ENCODE measurements at places on chromosomes 7 and 10.

DNA sequence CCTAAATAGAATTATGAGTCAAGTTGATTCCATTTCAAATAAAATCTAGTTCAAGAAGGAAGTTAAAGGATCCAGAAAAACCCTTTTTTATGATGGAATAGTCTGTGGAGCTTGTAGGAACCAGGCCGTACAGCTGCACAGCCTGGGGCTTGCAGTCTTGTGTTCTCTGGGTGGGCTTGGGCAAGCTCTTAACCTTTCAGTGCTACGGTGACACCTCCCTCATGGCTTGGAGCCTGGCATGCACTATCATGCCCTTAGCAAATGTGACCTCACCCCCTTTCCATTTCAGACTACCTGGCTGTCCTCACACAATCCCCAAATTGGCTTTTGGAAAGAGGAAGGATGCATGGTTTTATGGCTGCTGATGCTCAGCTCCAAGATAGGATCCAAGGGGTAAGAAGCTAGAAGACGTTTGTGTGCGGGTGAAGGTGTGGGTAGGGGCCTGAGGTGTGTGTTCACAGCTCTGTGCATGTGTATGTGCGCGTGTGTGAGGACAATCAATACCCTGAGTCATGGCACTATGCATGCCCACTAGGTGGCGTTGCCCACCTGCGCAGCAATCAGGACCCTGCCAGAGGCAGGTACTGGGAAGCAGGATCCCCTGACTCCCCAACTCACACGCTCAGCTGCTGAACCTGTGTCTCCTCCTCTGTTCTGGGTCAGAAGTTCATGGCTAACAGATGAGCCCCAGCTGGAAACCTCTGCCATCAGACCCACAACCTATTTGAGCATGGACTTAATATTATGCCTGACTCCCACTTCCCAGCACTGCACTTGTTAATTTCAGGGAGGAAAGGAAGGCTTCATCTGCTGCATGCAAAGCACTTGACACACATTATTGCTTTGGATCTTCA, 113.4 kb downstream of the PTPN20 start:
- peak; percentile 71 for DNase-seq

- no peak for DNase-seq
These were observed 68.5 kb downstream of the AP3M1 start for GRCh38 chr10:74081941-74082718.

GRCh38 chr7:55515569-55516279, 56.6 kb downstream of the VOPP1 start:
- DNase-seq: peak; percentile 33

DNA sequence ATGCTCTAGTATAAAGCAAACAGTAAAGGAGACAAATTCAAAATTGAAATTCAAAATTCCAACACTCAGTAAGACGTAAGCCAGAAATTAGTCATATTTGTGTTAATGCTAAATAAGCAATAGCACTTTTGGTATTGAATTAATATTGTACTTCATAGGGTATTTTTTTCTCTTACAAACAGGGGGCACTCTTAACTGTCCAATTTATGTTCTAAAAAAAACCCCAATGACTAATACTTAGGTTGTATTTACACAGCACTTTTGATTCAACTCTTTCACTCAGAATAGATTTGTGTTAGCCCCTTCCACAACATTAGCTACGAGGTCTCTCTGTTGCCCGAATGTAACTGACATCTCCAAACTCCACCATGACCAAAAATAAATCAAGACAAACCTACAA, 284.9 kb upstream of the COBL start:
- DNase-seq: no peak

DNA sequence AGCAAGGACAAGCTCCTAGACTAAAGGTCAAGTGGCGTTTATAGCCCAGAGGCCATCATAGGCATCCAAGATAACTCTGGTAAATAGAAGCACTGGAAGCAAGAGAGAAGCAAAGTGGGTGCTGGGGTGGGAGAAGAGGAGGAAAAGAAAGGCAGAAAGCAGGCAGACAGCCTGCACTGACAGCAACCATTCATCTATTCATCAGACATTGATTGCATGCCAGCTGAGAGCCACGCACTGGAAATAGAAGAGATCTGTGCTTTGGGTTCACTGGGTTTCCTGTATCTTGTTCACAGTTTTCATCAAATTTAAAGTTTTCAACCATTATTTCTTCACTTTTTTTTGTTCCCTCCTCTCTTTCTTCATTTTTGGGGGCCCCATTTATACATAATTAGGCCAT, 4.7 kb upstream of the SLIT1 start:
- DNase-seq: no peak

DNA sequence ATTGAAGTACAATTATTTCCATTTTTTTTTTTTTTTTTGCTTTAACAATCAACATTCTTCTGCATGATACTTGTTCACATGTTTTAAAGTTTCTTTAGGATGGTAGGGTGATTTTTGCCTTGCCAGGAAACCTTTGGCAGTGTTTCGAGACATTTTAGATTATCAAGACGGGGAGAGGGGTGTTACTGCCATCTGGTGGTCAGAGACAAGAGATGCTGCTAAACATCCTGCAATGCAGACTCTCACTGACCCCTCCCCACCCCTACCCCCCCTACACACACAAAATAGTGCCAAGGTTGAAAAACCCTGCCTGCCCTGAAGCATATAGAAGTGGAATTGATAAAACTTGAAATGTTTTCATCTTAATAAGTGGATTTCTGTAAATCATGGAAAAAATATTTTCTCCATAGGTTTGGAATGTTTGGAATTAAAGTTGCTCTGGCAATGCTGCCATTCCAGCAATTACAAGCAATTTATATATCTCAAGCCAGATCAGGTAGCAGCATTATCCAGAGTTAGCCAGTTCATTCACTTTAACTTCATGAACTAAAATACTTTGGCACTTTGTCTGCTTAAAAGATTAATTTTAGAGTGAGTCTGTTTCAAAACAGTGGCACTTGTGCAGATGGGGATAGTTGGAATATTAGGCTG, 62.1 kb downstream of the SDHAF3 start:
- peak; percentile 34 for DNase-seq

GRCh38 chr7:152344253-152344652, 91.5 kb downstream of the KMT2C start:
- DNase-seq: no peak

- DNase-seq: no peak
These were observed 299.2 kb upstream of the ETV1 start for GRCh38 chr7:14288701-14289100.

DNA sequence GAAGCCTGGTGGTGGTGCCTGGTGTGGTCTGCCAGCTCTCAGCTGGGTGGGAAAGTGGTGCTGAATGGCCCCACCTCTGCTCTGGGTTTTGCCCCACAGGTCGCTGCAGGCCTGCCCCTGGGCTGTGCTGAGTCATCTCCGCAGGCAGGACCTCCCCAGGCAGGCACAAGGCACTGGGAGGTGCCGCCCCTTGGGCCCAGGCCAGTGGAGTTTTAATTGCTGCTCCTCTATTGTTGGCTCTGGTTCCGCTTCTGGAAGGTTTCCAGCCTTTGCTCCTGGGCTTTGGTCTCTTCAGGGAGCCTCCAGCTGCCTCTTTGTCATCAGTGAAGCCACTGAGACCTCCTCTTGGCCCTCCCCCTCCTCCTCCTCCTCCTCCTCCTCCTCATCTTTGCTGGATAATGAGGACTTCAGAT, 180.3 kb upstream of the GRB10 start:
- no peak for DNase-seq

DNA sequence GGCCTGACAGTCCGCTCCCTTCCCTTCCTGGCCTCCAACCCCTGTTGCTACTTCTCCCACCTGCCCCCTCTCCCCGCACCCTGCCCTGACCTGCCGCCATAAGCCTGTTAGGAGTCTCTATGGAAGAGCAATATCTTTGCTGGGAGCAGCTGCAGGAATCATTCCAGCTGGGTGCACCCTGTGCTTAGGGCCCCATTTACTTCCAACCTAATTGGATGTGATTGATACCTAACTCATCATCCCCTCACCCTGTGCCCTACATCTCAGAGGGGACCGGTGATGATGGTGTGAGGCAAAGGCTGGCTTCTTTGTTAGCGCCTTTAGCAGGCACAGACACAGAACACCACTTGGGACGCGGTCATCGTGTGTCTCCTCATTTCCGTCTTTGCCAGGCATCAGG, 80.0 kb upstream of the FAM180A start:
- no peak for DNase-seq

DNA sequence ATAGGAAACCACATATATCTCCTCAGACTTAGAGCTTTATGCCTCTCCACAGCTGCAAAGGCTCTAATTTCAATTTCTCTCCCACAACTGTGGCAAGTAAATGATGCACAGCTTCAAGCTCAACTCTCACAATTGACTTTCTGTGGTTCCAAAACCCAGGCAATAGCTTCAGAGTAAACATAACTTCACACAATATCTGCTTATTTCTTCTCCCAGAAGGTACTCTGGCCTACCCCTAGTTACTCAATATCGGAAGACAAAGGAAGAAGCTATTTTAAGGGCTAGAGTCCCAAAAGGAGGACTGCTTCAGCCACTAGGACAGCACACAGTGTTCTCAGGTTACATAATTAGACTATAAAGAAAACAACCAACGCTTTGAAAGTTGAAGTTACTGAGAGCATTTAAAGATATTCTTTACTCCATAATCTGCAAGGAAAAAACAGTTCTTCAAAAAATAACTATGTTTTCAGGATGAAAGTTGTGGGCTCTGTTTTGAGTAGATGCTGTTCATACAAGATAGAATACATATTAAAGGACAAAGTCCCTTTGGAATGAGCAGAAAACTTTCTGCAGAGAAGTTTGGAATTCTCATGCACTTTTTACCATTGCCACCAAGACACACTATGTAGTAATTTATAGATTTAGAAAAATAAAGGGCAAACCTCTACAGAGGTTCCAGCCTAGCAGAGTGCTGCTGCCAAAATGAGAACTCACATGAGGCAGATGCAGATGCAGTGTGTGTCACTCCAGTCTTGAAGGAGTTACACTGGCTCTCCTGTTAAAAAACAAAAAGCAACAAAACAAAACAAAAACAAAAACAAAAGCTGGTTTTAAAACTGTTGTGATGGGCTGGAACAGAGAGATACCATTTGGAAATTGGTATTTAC, 81.8 kb downstream of the NT5C2 start:
- no peak for DNase-seq

Data from stimulated activated CD4-positive, alpha-beta T cell treated with anti-CD3 and anti-CD28 coated beads, Interleukin-1b, Interleukin-23, amount 100 ng/mL, for 48 hours (primary cell).